Activated CD8-positive, alpha-beta memory T cell treated with anti-CD3 and anti-CD28 coated beads for 4 hours (primary cell): ENCODE measurements at places on chromosomes 1 and 21.
A peak's percentile ranks its signal among the peaks of the same experiment; 100 is the strongest.

DNA sequence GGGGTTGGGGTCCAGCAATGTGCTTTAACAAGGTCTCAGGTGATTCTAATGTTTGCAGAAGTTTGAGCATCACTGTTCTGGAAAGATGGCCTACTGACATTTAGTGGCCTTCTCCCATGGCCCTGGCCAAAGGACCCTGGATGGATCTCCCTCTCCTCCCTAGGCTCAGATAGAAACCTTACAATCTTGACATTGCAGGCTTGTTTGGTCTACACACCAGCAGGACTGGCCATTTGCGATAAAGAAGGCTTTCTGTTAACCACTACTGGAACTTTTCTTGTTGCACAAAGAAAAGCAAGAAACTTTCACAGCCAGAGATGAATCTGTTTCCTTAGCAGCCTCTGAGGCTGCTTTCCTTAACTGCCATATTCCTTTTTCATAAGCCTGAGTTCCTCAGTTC is 6.2 kb downstream of the DNALI1 start:
- no peak for DNase-seq

- DNase-seq = no peak
These were observed 55.3 kb downstream of the NDUFS5 start for GRCh38 chr1:39081271-39082009.

DNA sequence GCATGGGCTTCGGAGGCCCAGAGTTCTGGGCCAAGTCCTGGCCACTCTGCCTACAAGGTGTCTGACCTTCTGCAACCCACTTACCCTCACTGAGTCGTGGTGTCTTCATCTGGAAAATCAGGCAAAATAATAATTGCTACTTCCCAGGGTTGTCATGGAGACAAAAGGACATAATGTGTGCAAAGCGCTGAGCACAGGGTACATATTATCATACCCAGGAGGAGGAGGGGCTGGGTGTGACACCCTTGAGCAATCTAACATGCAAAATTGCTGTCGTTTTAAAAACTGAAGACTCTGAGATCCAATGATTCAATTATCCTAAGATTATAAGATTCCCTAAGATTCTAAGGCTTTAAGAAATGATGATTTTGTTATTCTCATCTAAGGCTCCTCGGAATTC is 459.5 kb downstream of the PTPRU start:
- no peak for DNase-seq

GRCh38 chr21:37631319-37632117 is 264.9 kb downstream of the DYRK1A start:
- no peak for DNase-seq

- DNase-seq = no peak
These were observed 26.8 kb upstream of the NCAM2 start for GRCh38 chr21:20971296-20971921.

GRCh38 chr1:58156124-58156468 is 390.4 kb downstream of the OMA1 start:
- no peak for DNase-seq

DNA sequence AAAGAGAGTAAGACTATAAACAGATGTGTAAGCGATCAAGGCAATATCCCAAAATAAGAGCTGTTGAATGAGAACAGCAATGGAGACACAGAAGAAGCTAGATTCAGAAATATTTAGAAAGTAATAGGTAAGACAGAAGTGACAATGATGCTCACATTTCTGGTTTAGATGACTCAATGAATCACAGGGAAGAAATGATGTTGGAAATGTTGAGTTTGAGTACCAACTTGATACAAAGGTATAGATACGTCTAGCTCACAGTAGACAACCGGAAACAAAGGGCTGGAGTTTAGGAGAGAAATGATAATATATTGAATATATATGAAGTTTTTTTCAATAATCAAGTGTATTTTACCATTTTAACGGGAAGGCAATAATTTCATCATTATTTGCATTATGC is 6.5 kb downstream of the GATAD2B start:
- DNase-seq = no peak

DNA sequence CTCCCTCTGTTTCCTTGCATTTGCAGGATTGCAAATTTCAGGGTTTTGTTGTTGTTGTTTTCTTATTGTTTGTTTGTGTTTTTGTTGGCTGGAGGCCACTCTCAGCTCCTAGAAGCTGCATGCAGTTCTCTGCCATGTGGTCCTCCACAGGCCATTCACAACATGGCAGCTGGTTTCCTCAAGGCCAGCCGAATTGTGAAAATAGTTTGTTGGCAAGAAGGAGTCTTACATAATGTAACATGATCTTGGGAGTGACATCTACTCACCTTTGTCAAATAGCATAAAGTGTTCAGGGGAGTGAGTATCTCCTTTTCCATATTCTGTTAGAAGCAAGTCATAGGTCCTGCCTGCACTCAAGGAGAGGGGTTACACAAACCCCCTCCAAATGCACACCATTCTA is 10.6 kb upstream of the UAP1 start:
- DNase-seq = no peak

GRCh38 chr1:116806245-116806644 is 52.0 kb downstream of the CD2 start:
- peak; percentile 36 for DNase-seq

DNA sequence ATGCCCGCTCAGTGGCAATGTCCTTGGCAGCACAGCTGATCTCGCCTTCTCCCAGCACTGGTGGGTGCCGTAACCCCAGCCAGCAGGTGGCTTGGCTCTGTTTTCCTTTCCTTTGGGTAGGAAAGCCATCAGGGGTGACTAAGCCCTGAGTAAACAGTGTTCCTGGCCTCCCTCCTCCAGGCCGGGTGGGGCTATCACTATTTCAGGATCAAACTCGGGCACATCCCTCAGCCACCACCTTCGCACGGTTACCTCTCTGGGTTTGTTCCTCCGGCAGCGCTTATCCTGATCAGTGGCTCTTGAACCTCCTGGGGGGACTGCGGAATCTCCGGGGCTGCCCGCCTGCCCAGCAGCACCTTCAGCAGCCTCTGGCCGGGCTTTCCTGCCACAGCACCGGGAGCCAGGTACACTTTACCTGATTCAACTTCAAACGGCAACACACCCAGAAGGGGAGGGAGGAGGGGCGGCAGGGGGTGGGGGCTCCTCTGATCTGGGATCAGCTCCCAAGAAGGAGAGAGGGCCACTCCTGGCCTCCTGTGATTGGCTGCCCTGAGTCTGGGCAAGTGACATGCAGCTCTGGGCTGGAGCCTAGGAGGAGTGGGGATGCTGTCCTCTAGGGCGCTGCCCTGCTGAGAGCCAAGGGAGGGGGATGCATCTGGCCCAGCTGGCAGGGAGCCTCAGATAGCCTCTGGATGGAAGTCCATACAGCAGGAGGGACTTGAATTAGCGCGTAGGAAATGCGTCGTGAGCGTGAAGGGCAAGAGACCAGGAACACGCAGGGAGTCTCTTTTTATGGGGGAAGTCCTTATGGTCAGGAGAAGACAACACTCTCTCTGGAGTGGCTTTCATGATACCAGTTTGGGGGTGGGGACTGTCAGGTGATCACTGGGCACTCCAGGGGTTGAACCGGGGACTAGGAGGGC is at the start of gene ASCL5:
Gene ASCL5, minus strand, starts transcription at position 353 of the 923 bp plus-strand sequence. CDS start 11,812 bp downstream, outside the sequence.
- DNase-seq = no peak

GRCh38 chr1:27403931-27404330 is 11.5 kb downstream of the GPR3 start:
- no peak for DNase-seq

- no peak for DNase-seq
These were observed 223.3 kb downstream of the GPATCH2 start for GRCh38 chr1:217407534-217408001.

GRCh38 chr1:147717706-147718097 is 42.7 kb downstream of the GJA5 start:
- no peak for DNase-seq

DNA sequence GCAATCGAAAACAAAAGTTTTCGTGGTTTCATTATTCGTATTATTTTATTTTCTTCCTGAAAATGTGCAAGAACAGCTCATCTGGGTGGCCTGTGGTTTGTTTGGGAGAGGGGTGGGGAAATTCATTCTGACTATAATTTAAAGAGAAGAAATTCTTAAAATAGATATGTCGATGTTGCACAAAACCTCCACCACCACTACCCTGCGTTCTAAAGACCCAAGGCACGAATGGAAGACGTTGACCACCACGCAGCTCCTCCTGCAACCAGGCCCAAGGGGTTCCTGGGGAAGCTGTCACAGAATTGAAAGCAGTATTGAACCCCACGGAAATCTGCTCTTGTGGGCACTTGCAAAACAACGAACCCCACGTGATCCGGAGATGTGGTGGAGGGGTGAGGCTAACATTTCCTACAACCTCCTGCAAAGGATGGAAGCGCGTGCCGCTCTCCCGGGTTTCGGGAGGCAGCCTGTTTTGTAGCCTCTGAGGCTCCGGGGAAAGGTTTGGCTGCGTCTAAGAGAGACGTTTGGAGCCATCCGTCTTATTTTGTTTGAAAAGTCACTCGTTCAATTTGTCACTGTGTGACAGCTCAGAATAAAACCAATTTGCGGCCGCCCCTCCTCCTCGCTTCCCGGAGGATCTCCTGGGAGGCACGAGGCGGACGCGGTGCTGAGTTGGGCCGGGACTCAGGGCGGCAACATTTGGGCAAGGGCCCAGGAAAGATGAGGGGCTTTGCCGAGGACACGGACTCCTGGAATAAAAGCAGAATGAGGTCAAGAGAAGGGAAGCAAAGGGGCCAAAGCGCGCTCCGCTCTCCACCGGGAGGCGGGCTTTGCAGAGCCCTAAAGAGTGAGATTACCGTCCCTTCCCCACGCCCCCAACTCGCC is 810 bp upstream of the HLX start:
- DNase-seq = no peak

- DNase-seq = no peak
These were observed 749 bp downstream of the FAM163A start for GRCh38 chr1:179743679-179744400.

- peak; percentile 84 for DNase-seq
These were observed 390 bp downstream of the ZFP69B start for GRCh38 chr1:40450495-40451237.

GRCh38 chr1:37432716-37433115 is 41.7 kb upstream of the ZC3H12A start:
- no peak for DNase-seq

- DNase-seq = no peak
These were observed 18.5 kb upstream of the C1orf159 start for GRCh38 chr1:1134300-1134970.

DNA sequence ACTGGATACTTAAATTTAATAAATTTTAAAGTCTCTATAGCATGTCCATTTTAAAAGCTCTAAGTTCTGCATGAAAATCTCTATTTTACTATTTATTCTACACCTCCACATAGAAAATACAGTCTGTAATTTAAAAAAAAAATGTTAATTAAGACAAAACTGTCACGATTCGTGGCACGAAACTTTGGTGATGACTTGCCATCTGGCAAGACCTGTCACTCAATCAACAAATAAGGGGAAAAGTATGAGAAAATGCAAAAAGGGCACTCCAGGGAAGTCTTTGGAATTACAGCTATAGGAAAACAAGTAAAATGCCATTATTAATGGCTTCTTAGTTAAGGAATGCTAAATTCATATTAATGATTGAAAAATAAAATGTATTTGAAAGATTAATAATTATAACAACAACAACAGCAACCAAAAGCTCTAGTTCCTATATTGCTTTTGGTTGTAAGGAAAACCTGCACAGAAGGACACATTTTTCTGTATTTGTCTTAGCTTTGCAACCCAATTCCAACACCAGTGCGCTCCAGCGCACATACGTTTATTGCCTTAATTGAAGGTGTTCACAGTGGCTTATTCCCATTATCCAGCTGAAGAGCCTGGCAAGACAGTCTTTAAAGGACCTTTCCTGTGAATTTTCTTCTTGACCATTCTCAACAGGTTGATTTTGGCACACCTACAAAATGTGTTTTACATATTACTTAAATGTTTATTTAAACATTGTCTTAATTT is 107.8 kb downstream of the PLPPR5 start:
- no peak for DNase-seq

DNA sequence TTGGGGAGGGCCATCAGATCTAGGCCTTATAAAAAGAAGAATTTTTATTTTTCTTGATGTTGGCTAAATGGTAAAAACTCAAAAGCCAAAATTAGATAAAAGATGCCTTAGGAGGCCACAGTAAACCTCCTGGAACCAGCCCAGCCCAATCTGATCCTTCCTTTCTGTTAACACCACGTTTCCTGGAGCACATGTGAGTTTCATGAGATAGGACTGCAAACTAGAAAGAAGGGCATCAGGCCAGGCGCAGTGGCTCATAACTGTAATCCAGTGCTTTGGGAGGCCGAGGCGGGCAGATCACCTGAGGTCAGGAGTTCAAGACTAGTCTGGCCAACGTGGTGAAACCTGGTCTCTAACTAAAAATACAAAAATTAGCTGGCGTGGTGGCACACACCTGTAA is 6.7 kb downstream of the HSF2BP start:
- no peak for DNase-seq

DNA sequence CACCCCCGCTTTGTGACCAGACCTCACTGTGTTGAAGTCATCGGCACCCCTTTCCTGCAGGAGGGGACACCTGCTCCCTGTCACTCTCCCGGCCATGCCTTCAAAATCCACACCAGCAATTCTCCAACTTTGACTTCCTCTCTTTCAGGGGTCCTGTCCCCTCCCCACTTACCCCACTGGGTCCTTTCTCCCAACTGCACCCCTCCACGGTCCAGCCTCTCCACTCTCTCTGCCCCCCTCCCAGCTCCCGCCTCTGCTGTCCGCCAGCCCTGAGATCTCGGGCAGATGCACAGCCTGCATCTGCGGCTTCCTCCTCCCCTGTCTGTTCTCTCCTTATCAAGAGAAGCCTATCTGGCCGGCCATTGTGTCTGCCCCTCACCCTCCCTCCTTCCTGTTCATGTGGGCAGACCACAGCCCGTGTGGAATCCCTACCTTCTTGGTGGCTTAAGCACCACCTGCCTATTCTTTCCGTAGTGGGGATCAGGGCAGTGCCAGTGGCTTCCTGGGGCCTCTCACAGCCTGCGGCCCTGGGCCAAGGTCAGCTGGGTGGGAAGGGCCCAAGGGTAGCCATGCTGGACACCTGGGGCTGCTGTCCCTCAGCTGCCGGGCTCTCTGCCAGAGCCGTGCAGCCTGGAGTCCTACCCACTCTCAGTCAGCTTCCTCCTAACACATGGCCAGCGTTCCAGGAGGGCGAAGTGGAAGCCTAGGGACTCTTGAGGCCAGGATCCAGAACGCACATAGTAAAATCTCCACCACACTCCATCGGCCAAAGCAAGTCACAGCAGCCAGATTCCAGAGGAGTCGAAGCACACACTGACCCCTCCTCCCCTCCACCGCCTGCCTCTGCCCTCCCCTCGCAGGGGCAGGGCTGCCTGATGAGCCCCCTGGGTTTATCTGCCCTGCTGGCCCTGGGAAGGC is 5.1 kb upstream of the HES4 start:
- DNase-seq = no peak

GRCh38 chr1:178645157-178645807 is 79.8 kb upstream of the RALGPS2 start:
- DNase-seq = no peak

GRCh38 chr1:161222175-161223019 is 1.0 kb downstream of the APOA2 start:
- DNase-seq = no peak

DNA sequence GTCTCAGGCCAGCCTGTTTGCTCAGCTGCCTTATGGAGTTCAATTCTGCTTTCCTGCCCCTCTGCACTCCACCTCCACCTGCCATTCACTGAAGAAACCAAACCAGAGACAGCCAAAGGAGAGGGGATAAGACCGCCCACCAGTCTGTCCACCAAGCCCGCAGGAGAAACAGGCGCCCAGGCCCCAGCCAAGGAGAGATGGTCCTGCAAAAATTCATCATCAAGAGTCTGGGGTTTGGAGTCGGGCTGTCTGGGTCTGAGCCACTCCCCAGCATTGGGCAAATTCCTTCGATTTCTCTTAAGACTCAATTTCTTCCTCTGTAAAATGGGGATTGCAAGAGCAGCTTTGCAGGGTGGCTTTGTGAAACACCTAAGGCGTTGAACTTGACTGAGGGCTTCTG is 121.4 kb upstream of the RUNX3 start:
- DNase-seq = no peak

GRCh38 chr1:217919683-217920388 is 288.7 kb downstream of the SPATA17 start:
- DNase-seq = no peak
